HS-27A (cell line): ENCODE measurements at places on chromosomes 16 and 17.

GRCh38 chr17:55424893-55425540 lies 3.4 kb upstream of the MMD start:
- DNase-seq, result no peak

DNA sequence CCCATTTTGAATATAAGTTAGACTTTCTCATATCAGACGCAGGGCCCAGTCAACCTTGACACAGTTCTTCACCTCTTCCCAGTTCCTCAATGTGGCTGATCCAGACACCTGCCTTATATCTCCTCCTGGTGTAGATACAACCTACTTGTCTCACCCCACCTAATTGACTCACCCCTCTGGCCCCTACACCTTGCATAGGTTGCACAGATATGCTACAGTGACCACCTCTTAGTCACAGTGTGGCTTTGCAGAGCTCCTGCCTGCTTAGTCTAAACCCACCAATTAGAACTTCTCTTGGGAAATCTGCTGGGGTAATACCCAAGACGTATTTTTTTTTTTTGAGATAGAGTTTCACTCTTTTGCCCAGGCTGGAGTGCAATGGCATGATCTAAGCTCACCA lies 16.8 kb downstream of the CHP2 start:
- DNase-seq, result no peak

DNA sequence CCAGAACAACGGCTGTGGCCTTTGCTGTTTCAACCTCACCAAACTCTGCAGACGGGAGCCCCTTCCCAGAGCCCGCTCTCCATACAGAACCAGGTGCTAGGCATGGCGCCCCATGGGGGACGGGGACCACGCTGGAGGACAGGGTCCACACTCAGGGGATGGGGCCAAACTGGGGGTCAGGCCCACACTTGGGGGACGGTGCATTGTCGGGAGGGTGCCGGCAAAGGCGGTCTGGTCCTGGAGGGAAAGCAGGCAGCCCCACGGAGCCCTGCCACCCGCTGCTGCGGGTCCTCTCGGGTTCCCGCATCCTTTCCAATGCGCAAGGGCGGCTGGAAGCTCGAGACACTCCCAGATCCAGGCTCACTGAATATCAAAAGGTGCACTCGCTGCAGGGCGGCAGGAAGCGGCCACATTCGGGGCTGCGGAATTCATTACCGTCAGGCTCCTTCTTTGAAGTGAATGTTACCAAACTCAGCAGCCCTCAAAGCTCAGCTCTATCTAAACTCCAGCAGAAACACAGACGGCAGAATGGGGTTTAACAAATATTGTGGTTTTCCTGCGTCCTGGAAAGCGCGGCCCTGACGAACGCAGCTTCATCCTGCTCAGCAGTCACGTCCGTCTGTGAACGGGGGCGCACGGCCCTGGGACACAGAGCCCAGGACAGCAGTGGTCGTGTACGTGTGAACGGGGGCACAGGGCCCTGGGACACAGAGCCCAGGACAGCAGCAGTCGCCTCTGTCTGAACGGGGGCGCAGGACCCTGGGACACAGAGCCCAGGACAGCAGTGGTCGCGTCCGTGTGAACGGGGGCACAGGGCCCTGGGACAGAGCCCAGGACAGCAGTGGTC lies 41.3 kb downstream of the LMF1 start:
- no peak for DNase-seq

GRCh38 chr17:56960596-56961538 lies at the start of gene COIL:
TSS of gene COIL (minus strand) at chr17:56961050. CDS start at chr17:56961019, 31 bp downstream.
- DNase-seq, result peak; percentile 71

DNA sequence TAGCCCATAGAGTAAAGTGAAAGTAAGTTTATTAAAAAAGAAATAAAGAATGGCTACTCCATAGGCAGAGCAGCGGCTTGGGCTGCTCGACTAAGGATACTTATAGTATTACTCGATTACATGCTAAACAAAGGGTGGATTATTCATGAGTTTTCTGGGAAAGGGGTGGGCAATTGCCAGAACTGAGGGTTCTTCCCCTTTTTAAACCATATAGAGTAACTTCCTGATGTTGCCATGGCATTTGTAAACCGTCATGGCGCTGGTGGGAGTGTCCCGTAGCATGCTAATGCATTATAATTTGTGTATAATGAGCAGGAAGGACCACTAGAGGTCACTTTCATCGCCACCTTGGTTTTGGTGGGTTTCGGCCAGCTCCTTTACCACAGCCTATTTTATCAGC lies 13.3 kb upstream of the GAS7 start:
- DNase-seq, result no peak

GRCh38 chr16:3564130-3564888 lies 12.9 kb downstream of the NLRC3 start:
- no peak for DNase-seq

- DNase-seq, result no peak
These were observed 4.9 kb downstream of the SOX9 start for GRCh38 chr17:72125742-72126141.
